H9 (cell line): ENCODE measurements at places on chromosomes 3 and 15.
A peak's percentile ranks its signal among the peaks of the same experiment; 100 is the strongest.

DNA sequence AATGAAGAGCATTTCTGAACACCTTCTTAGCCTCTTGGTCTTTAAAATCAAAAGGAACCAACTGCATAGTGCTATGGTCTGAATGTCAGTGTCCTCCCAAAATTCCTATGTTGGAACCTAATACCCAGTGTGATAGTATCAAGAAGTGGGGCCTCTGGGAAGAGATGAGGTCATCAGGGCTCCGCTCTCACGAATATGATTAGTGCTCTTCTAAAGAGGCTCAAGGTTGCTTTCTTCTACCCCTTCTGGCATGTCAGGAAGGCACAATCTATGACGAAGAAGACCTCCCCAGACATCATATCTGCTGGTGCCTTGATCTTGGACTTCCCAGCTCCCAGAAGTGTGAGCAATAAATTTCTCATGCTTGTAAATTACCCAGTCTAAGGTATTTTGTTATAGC is 209.5 kb downstream of the MAGI1 start:
- DNase-seq = no peak

GRCh38 chr3:62874711-62875557 is at the start of gene CADPS:
TSS of gene CADPS (minus strand) at chr3:62875416. CDS start at chr3:62875029, 387 bp downstream.
- DNase-seq = peak; percentile 60

DNA sequence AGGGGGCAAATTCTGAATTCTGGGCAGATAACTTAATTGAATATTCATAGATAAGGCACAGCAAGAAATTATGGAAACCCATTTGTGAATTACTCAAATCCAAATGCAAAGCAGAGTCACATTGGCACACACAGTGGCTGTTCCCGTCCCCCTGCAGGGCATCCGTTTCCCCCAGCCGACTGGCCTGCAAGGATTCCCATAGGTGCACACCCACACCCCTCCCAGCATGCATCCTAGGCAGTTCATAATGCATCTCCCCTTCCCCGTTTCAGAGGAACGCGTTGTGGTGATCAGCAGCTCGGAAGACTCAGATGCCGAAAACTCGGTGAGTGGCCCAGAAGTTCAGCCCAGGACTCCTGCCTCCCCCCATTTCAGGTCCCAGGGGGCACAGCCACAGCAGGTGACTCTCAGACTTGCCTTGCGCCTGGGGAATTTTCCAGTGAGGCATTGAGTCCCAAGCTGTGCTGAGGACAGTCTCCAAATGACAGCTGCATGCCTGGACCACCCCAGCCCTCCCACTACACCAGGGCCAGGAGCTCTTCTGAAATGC is 39.8 kb downstream of the PML start:
- DNase-seq = no peak

GRCh38 chr3:5278666-5279065 is 91.2 kb downstream of the EDEM1 start:
- no peak for DNase-seq
